Activated CD8-positive, alpha-beta memory T cell treated with anti-CD3 and anti-CD28 coated beads for 4 hours (primary cell): ENCODE measurements at places on chromosomes 2 and 18.
A peak's percentile ranks its signal among the peaks of the same experiment; 100 is the strongest.

- DNase-seq: no peak
Measured at GRCh38 chr18:52652391-52652790, 312.4 kb downstream of the DCC start.

DNA sequence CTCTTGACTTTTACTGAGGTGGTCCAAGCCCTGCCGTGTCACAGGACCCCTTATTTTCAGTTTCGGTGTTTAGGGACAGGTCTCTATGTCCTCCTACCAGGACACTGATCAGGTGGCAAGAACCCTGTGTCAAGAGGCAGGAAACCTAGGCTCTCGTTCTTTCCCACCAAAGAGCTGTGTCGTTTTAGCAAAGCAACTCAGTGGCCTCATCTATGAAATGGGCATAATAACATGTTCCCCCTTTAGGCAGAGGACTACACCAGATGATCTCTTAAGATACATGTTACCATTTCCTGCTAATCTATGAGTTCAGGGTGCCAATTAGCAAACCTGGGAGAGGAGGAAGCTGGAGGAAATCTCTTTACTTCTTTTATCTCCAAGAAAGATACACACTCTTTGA lies 1.9 kb downstream of the RAB31 start:
- no peak for DNase-seq

GRCh38 chr2:234422273-234422732 lies 74.6 kb downstream of the ARL4C start:
- no peak for DNase-seq

DNA sequence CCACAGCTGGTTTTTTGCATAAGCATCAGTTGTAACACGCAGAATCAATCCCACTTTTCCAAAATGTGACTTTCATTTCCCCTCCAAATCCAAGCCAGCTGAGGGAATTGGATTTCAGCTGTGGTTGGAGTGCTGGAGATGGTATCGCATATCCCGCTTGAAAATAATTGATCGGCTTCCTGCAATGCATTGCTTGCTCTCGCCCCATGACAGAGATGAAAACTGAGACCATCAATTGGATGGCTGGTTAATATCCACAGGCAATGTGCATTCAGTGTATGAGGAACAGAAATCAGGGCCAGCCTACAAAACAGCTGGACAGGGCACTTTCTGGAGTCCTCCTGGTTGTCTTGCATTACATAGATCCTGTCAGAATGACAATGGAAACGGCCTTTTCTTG lies 135.3 kb downstream of the MAIP1 start:
- DNase-seq: no peak

- DNase-seq: no peak
Measured at GRCh38 chr2:98802344-98802743, 71.4 kb upstream of the MGAT4A start.

DNA sequence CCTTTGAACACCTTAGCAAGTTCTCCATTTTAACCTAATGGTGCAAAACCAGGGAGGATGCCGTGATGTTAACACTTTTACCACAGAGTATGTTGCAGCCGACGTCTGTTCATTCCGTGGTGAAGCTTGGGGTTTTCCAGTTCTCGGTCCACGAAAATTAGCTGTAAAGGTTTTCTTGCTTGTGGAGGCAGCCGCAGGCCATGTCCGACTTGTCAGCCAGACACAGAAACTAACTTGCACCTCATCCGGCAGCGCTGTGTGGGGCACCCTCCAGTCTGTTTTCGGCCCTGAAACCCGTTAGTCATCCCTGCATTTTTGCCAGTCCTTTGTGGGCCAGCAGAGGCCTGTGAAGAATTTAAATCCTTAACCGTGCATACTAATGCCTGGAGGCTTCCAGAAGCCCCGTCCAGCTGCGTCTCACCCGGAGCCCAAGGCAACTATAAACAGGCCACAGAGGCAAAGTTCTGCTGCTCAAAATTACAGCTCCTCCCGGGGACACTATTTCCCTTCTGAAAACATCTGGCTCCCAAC lies 70.6 kb downstream of the SH3YL1 start:
- peak; percentile 30 for DNase-seq
